ENCODE measurements at places on chromosomes 6 and 20. TPM values are rescaled to one million over a fixed set of nuclear protein-coding genes. Genes with fewer than 3 reads are reported as not detected.

The CLDN20 gene
- 1.4 TPM for polyA plus RNA-seq

The EBF4 gene
- polyA plus RNA-seq, result 5.4 TPM

The CASS4 gene
- polyA plus RNA-seq, result 5.8 TPM

The MMP24 gene
- polyA plus RNA-seq, result 0.52 TPM

The DUSP15 gene
- polyA plus RNA-seq, result 3.4 TPM

The SLC52A3 gene
- 0.29 TPM for polyA plus RNA-seq

The PSORS1C2 gene
- 0.15 TPM for polyA plus RNA-seq

The SYCP2L gene
- 3.5 TPM for polyA plus RNA-seq

The PRRT1 gene
- polyA plus RNA-seq, result 1.9 TPM

The SRC gene
- polyA plus RNA-seq, result 15.3 TPM

The PREX1 gene
- 19.3 TPM for polyA plus RNA-seq

The MOCS3 gene
- 2.8 TPM for polyA plus RNA-seq

The KIF6 gene
- 0.92 TPM for polyA plus RNA-seq

The SLC44A4 gene
- polyA plus RNA-seq, result 0.08 TPM

DNA sequence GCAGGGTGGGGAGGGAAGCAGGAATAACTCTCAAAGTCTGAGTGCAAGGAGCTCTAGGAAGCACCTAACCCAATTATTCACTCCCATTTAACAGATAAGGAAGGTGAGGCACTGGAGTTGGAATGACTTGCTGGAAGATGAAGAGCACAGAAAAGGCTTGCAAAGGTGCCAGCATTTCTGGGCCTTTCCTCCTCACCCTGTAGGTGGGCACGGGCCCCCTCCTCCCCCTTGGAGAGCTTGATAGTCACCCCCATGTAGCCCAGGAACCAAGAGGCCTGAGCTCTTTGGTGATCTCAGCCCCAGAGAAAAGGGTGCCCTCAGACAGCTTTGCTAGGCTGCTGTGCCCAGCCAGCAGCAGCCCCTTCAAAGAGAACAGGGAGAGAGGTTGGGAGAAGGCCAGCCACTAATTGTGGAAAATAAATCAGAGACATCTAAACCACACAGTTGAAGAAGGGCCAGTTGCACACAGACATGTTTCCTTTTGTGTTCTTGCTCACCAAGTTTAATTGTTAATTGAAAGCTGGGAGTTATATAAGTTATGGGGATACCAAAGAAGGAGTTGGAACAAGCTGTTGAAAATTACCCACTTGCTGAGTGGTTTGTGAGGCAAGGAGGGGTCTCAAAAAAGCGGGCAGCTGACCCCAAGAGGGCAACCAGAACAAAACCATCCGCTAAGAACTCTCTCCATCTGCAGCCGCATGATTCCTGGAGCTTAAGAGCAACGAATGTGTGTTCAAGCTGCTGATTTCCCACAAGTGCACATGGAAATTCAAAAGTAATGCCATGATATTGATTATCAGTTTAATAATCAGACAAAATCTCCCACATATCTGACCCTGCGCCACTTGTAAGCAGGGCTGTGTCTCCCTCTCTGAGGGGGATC, 77.0 kb downstream of the MRPL14 start:
- no peak for DNase-seq

DNA sequence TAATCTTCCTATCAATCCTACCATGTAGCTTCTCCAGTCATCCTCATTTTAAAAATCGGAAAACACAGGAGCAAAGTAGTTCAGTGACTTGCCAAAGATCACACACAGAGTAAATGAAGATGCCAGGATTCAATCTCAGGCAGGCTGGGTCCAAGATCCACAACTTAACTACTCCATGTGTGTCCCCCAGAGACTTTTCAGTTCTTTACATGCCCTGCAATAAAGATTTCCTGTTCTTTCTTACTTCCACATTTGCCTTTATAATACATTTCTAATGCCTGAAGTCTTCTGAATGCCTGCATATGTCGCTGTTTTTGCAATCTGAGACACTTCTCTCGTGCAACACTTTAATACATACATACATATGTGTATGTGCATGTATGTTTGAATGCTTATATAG, 121.7 kb upstream of the MARCKS start:
- DNase-seq, result no peak

DNA sequence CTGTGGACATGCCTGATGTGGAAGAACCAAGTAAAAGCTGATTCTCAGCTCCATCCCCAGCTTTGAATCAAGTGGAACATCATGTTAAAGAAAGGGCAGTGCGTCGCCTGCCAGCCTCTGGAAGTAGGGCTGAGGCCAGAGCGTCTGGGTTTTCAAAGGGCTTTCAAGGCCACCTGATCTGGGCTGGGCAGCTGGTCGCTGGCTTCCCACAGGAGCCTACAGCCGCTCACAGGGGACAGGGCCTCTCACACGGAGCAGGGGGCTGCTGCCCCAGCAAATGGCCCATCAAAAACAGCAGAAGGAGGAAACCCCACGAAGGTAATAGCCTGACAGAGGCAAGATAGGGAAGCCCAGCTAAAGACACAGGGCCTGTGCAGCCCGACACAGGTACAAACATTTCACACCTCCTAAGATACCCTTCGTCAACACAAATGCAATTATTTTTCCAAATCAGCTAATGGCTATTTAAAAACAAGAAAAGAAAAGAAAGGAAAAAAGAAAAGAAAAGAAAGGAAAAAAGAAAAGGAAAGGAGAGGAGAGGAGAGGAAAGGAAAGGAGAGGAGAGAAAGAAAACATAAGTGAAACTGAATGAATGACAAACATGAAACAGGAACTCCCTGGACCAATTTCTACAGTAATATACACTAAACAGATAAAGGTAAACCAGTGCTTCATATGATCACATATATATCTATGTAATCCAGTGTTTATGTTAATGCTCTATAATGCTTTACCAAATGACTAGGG, 24.8 kb downstream of the RRBP1 start:
- no peak for DNase-seq

GRCh38 chr6:1039191-1039590, 272.7 kb upstream of the FOXQ1 start:
- DNase-seq, result no peak

DNA sequence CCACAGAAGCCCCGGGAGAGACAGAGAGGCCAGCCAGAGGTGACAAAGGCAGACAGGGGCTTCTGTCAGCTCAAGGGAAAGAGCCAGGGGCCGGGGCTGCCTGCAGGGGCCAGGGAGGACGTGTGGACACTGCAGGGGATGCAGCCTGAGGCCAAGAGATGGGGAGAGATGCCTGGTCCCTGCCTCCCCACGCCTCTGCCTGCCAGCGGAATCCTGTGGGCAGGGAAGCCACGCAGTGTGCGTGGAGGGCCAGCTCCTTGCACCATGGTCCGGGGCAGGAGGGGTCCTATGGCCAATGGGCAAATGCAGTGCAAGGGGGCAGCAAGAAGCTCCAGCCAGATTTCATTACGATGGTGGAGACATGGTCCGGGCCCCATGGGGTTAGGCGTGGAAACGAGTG, 224.9 kb downstream of the CDH4 start:
- DNase-seq, result no peak

- no peak for DNase-seq
These were observed 39.8 kb downstream of the PRDM1 start for GRCh38 chr6:106125925-106126435.

GRCh38 chr6:15344192-15344519, 98.3 kb downstream of the JARID2 start:
- no peak for DNase-seq

GRCh38 chr6:53216301-53216700, 67.7 kb upstream of the GCM1 start:
- no peak for DNase-seq

DNA sequence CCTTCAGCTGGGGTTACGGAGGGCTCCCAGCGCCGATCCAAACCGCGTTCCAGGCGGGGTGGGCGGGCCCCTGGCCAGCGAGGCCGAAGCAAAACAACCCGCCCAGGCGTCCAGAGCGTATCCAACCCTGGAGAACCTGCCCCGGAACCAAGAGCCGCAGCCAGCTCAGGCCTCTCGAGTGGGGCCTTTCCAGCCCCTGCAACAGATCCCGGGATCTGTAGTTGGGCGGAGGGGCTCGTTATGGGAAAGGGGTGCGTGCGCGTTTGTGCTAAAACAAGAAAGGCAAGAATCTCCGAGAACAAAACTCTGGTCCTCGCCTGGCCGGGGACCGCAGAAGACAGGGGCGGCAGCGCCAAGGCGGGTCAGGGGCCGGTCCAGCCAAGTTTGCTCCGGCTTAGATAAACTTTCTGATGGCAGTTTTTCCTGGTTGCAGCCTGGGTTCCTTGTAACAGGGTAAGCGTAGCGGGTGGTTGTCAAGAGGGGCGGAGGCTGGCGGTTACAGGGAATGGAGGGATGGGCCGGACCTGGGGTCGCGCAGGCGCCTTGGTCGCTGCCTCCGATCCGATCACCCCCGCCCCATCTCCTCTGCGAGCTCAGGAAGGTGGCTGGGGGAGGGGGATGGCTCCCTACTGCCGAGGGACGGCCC, 448 bp upstream of the RIN2 start:
- DNase-seq, result peak; percentile 93

DNA sequence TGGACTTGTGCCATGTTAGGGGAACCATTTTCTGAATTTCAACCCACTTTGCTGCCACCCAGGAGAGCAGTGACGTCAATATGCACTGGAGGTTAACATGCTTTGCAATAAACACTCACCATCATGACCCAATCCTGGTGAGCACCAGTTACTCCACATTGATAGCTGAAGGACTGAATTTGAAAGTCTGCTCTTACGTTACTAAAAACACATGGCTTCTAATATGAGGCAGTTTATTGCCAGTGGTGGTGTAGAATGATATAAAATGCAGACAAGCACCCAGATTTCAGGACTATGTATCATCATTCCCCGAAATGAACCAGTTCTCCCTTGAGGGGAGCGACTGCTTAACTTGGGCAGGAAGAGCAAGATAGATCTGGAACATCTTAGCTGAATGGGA, 23.8 kb downstream of the RFPL4B start:
- DNase-seq, result no peak

GRCh38 chr6:16852671-16853070, 91.4 kb upstream of the ATXN1 start:
- no peak for DNase-seq

- no peak for DNase-seq
These were observed 24.1 kb upstream of the SH3BGRL2 start for GRCh38 chr6:79607000-79607399.

GRCh38 chr6:147561726-147562125, 53.2 kb downstream of the SAMD5 start:
- DNase-seq, result no peak

- peak; percentile 94 for DNase-seq
These were observed 2.3 kb upstream of the MARCKS start for GRCh38 chr6:113854531-113855499.

DNA sequence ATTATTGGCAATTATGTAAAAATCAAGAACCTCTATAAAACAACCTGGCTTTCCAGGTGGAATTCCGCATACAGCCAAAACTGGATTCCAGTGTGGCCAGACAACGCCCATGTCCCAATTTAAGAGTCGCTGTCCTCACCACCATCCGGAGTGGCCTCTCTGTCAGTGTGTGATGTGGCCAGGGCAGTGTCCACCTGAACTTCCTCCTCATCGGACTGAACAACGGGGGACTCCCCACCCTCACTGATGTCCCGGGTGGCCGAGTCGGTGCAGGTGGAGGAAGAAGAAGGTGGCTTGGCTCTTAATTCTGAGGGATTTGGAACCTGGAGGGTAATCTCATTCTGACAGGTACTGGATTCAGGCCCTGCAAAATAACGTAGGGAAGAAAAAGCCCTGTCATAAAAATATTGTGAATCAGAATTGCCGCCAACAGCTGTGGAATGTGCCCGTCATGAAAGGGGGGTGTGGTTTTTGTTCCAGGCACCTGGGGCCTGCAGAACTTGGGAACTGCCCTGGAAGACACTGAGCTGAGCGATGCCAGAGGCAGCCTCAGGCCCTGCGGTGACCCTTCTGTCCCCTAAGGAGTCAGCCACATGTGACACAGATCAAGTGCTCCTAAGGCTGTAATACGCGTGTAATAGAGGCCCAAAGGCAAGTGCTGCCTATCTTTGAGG, 139.8 kb downstream of the DTNBP1 start:
- DNase-seq, result no peak

- no peak for DNase-seq
These were observed 29.3 kb downstream of the GRIK2 start for GRCh38 chr6:101422811-101423210.

GRCh38 chr6:40135491-40136072, 201.3 kb upstream of the MOCS1 start:
- DNase-seq, result no peak

DNA sequence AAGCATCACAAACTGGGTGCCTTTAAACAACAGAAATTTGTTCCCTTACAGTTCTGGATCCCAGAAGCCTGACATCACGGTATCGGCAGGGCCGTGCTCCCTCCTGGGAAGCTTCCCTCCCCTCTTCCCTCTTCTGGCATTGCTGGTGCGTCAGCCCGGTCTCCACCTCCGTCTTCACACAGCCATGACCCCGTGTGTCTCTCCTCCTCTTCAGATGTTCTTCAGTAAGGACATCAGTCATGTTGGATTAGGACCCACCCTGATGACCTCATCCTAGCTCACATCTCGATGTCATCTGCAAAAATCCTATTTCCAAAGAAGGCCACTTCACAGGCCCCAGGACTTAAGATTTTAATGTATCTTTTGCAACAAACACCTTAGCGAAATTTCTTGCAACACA, 38.4 kb upstream of the TBXT start:
- peak; percentile 37 for DNase-seq

DNA sequence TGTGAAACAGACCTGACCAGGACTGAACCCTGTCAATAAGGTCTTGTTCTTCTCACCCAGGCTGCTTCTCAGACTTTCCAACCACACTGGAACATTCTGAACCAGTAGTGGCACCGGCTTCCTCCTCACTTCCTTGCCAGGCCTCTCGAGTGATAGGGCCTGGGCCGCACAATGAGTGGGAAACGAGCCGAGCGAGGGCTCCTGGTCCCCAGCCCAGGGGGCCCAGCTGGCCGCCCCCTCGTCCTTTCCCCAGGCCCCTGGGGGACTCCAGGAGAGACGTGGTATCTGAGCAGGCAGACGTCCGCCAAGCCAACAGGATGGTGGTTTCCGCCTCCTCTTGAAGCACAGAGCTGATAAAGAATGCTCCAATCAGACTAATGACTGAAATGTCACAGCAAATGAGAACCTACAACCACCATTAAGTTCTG, 117.9 kb downstream of the GMDS start:
- DNase-seq, result no peak

- no peak for DNase-seq
These were observed 305.8 kb upstream of the PRDM1 start for GRCh38 chr6:105780146-105780860.

- DNase-seq, result no peak
These were observed 12.7 kb upstream of the BTN3A2 start for GRCh38 chr6:26352315-26352714.

DNA sequence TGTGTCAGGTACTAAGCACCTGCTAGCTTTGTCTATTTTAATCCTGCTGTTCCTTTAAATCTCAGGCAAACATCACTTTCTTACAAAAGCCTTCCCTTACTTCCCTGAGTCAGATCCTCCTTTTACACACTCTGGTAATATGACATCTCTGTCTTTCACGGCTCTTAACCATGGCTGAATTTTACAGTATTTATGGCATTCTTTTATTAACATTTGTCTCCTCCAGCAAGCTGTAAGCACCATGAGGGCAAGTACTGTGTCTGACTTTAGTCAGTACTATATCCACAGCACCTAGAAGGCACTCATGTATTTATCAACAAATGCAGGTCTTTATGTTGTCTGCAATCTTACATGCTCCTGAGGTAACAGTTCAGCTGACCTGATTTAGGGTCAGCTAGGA, 33.7 kb upstream of the HBS1L start:
- DNase-seq, result no peak

- no peak for DNase-seq
These were observed 6.4 kb downstream of the CASS4 start for GRCh38 chr20:56418385-56418861.

- no peak for DNase-seq
These were observed 48.7 kb upstream of the BMP2 start for GRCh38 chr20:6718662-6719368.

GRCh38 chr6:37077905-37078296, 72.4 kb downstream of the FGD2 start:
- peak; percentile 85 for DNase-seq
